ENCODE measurements at places on chromosomes 2 and 18.

DNA sequence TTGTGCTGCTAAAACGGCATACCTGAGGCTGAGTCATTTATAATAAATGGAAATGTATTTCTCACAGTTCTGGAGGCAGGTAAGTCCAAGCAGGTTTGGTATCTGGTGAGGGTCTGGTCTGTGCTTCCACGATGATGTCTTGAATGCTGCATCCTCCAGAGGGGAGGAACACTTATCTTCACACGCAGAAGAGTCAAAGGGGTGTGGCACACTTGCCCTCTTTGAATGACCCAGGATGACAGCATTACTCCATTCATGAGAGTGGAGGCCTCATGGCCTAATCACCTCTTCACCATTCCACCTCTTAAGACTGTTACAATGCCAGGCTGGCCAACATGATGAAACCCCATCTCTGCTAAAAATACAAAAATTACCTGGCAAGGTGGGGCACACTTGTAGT lies 61.0 kb downstream of the NCAPH start:
- no peak for DNase-seq

DNA sequence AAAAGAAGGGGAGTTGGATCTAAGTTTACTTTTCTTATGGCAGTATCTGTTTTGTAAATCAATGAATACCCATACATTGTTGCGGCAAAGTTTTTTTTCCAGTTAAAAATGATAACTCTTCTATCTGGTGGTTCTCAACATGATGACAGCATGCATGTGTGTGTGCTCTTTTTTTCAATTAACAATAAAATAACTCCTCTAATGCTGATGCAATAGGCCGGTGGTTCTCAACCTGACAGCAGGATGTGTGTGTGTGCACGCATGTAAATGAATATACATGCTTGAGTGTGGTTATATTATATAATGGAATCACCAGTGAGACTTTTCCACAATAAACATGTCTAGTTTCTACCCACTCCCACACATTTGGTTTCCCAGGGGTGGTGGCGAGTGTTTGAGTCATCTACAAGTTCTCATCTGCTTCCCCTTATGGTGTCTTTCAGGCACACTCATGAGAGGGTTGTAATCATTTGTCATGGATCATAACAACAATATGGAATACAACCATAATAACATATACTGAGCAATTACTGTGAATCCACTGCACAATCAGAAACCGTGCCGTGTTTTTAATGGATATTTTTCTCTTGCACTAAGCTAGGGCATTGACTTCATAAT lies 31.2 kb downstream of the PARD3B start:
- no peak for DNase-seq

- DNase-seq = peak; percentile 29
Measured at GRCh38 chr2:239548451-239548871, 147.6 kb upstream of the HDAC4 start.

DNA sequence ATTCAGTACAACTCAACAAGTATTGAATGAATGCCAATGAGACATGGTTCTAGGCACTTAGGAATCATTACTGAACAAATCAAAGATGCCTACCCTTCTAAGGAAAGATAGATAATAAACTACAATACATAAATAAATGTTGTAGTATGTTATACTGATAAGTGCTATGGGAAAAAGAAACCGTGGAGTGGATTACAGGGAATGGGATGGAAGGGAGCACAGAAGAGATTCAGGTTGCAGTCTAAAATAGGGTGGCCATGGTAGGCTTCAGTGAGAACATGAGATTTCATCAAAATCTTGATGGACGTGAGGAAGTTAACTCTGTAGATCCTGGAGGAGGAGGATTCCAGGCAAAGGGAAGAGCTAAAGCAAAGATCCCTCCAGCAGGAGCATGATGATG lies 17.9 kb upstream of the CREB1 start:
- DNase-seq = no peak

GRCh38 chr2:110854355-110855081 lies 122.1 kb downstream of the ACOXL start:
- no peak for DNase-seq

DNA sequence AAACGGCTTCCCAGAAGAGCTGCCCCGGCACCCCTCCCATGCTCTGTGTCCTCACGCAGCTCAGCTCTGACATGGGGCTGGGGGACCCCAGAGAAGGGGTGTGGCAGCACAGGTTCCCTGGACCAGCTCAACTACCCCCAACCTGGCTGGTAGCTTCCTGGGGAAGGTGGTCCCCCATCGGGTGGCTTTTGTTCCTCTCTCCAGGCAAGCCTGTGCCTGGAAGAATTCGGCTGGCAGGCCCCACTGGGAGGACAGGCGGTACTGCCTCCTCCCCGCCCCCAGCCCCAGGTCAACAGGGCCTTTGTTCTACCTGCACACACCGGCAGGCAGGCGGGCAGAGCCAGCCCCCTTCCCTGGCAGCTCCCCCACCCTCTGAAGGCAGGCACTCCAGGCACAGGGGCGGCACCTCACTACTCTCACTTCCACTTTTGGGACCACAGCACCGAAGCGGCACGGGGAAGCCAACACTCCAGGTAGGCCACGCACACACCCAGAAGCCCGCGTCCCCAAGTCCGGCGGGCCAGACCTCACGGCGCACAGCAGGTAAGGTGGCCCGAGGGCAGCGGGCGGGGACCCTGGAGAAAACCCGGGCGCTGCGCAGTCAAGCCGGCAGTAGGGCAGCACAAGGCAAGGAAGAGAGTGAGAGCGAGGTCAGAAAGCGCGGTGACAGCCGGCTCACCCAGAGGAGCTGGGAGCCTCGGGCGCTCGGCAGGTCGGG lies 1.3 kb downstream of the HS6ST1 start:
- DNase-seq = no peak

- no peak for DNase-seq
Measured at GRCh38 chr2:8719528-8719927, 37.7 kb downstream of the ID2 start.

DNA sequence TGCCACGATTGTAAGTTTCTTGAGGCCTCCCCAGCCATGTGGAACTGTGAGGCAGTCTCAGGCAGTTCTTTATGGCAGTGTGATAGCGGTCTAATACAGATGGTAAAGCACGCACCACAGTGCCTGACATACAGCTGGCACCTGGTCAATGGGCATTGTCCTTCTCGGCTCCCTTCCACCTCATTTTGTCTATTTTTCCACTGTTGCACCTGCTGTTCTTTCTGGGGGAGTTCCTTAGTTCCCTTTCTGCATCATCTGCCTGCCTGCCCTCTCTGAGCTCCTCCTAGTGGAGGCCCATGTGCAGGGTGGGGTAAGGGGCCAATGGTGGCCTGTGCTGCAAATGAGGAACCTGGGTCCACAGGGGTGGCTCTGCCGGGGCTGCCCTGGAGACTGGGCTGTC lies 157.6 kb downstream of the LPIN1 start:
- no peak for DNase-seq

GRCh38 chr2:3464401-3465005 lies 54.8 kb downstream of the ADI1 start:
- DNase-seq = no peak

DNA sequence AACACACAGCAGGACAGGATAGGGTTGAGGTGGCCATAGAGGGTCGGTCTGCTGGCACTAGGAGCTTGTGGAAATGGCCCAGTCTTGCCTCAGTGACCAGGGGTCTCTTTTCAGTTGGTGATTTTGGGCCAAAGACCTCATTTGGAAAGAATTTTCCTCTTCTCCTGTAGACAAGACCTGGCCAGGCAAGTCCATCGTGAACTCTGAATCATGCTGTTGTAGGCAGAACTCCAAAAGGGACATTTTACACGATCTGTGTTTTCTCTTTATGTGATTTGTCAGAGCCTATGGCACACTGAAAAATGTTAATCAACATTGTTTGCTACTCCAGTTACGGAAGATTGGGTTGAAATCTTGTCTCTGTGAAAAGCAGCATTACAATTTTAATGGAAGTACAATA lies 126.1 kb upstream of the PXDN start:
- no peak for DNase-seq

DNA sequence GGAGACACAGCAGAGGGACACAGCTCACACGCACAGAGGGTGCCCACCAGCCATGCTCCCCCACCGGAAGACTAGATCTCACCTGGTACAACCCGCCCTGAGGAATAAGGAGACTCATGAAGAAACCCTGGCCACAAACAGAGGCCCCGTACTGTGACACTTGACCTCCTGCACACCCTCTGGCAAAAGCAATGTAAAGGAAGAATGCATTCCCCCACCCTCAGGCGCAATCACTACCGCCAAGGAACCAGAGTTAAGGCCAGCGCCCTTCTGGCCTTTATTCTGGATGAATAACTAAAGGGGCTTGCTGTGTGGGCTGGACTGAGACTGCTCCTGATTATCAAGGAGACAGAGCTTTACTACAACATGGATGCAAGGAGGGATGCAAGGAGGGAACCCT lies 509.2 kb upstream of the SPHKAP start:
- DNase-seq = no peak

DNA sequence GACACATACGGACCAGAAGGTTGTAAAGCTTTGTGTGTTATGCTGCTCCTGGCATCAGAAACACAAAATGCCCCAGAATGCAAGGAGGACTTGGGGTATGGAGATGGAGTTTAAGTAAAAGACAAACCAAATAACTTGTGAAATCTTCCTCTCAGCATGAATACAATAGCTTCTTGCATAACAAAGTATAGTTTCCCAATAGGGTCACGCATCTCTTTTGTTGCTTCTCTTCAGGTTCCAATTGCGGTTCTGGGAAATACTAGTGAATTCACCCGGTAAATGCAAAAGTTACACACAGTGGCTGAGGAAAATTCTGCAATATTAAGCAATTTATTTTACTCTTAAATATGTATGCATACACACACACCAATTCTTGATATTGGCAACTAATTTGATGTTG lies 339.2 kb upstream of the EPHA4 start:
- no peak for DNase-seq

DNA sequence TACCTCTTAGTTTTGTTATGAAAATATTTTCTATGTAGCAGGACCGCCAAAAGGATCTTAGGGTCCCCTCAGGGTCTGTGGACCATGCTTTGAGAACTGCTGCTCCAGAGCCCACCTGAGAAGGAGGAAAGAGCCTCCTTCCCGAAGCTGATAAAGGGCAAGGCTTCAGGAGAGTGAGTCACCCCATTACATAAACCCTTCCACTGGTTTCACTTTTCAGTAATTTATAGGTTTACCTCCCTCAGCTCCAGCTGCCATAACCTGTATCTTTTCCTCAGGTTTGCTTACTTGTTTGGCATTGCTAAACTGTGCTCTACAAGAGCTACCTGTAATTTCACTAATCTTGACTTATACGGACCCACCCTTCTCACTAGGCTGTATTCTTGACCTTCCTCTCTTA lies 6.6 kb downstream of the TTLL4 start:
- no peak for DNase-seq

DNA sequence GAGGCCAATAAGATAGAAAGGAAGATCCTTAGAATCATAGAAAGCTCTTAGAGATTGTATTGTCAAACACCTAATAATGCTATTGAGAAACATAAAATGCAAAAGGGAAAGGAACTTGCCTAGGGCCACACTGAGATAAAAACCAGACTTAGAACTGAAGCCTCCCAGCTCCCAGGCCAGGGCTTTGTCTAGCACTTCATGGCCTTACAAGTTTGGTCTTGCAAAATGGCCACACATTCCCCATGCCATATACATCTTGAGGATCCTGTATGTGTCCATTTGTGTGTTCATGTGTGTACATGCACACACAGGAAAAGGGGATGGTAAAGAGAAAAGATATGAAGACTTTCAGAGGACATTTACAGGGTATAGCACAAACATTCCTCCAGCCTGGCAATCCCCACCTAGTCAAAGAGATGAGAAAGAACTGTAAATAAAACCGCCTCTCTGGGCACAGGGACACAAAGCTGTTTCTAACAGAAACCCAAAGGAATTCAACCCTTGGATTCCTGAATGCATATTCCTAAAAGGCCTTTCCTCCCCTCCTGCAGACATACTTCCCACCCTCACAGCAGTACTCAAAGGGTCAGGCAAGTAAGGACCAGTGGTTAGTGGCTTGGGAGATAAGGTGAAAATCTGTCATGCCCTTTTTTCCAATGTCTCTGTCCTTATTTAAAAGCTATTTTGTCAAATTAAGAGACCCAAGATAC lies 99.7 kb upstream of the KLHL29 start:
- DNase-seq = no peak

GRCh38 chr18:78789850-78790249 lies 189.8 kb upstream of the SALL3 start:
- no peak for DNase-seq

DNA sequence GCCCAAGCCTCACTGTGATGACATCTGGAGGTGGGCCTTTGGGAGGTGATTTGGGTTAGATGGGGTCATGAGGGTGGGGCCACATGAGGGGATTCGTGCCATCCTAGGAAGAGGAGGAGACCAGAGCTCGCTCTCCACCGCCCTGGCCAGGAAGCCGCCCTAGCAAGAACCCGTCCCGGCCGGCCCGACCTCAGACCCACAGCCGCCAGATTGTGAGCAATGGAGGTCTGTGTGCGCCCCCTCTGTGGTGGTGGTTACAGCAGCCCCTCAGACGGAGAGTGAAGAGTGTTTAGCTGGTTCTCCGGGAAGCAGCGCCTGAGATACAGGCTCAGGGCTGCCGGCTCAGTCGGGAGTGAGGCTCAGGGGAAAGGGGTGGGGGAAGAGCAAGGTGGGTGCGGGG lies 83.3 kb downstream of the RTP5 start:
- no peak for DNase-seq

DNA sequence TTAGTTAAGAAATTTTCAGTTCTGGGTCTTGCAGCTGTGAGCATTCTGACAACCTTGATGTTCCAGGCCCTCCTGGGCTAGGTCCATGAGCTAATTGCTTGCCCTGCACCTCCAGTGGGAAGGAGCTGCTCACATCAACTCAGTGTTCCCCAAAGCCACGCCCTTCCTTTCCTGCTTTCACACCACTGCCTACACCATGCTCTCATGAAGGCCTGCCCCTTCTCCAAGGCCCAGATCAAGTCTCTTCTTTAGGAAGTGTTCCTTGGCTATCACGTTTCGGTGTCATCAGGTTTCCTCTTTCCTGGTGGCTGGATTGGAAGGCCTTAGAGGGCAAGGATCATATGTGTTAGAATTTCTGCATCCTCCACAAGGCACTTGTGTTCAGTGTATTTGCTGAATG lies 18.8 kb downstream of the TMEM127 start:
- no peak for DNase-seq

DNA sequence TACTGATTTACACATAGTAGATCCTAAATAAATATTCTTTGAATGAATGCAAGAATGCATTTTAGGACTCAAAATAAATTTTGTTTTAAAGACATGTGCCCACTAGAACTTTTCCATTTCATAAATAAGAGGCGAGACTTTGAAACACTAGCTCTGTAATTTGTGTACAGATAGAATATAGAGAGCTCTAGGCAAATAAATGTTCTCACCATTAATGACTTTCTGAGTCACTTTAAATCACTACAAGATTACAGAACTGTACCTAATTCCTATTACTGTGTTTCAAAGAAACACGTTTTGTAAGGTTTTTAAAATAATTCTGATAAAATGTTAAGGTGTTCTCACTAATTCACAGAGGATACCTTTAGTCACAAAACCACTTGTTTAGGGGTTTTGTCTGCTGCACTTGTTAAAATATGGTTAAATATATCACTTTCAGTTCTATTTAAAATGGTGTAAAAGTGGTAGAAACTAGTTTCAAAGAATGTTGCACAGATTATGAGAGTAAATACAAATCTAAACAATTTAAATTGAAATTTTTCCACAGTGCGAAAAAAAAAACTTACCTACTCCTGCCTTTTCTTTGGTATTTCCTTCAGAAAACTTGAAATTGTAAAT lies 158.7 kb upstream of the ZC3H15 start:
- no peak for DNase-seq

All from stimulated activated CD8-positive, alpha-beta memory T cell treated with anti-CD3 and anti-CD28 coated beads, Interleukin-4, amount 100 ng/mL, for 4 hours (primary cell).